ENCODE measurements at places on chromosomes 3 and 15.

DNA sequence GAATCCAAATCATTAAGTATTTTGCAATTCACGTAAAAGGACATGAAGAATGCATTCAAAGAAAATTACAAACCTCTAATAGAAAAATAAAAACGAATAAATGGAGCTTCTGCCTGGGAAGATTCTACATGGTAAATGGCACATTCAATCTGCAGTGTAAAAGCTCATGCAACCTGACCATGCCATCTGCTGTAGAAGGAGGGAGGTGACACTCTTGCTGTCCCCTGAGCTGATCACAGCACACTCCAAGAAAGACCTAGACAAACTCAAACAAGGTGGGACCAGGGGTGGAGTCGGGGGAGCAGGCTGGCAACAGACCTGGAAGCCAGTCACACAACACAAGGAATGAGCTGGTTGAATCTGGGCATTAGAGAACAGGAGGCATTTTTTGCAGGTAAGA is 101.8 kb downstream of the BDH1 start:
- no peak for DNase-seq

GRCh38 chr3:177523872-177524438 is 326.7 kb upstream of the TBL1XR1 start:
- DNase-seq: no peak

DNA sequence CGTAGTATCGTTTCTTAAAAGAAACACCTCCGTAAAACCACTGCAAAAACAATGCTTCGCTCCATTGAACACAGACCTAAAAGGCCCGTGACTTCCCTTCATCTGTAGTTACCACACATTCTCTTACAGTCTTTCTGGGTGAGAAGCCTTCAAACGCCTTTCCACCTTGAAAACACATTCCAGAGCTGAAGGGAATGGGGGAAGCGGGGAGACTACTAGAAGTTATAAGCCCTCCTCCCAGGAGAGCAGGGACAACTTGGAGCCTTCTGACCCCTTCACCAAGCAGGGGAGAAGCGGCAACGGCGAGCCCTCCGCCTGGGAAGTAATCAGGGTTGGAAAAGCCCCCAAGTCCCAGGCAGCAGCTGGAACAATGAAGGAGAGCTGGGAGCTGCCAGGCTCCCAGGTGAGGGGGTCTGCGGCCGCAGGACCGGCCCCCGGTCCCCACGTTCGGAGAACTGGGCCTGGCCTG is 461 bp downstream of the SECISBP2L start:
- DNase-seq: no peak

DNA sequence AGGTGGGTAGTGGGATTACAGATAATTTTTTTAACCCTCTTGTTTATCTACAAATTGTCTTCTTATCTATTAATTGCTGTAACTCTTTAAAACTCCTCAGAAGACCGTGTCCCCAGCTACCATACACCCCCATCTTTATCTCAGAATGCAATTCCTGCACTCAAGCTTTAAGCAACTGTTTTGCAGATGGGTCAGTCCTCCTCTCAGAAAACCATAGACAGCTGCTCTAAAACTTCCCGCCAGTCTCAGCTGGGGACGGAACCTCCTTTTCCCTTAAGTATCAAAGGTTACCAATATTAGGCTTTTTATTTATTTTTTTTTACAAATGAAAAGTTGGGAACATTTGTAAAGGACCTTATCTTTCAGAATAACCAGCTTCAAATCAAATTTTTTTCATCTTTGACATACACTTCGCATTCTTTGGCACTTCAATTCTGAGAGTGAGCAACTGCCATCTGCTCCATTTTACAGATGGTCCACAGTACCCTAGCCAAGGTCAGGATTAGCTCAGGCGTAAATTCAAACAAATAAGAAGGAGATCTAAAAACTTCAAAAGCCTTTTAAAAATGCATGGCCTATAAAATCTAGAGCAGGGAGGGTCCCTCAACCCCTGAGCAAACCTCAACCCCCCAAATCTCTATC is 1.3 kb downstream of the GATM start:
- DNase-seq: no peak

- DNase-seq: no peak
These were observed 1.5 kb downstream of the CDC25A start for GRCh38 chr3:48186631-48187300.

GRCh38 chr3:150077581-150078247 is 107.0 kb upstream of the PFN2 start:
- DNase-seq: no peak

- no peak for DNase-seq
These were observed 140.9 kb upstream of the IQSEC1 start for GRCh38 chr3:13213911-13214846.

GRCh38 chr3:149511040-149511626 is 36.6 kb downstream of the TM4SF4 start:
- no peak for DNase-seq

DNA sequence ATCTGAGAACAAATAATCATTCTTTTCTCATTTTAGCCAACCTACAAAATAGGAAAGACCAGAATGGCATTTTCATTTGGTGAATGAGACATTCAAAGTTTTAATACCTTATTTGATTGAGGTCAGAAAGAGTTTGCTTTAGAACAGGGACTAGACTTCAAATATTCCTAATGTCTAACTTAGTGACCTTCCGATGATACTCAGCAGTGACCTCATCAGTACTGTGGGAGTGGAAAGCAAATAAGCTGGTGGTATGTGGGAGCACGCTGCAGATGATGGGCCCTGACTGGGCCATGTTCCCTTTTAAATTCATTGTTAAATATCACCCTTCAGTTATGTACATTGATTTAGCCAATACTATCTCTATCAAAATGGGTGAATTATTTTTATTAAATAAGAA is 223.3 kb downstream of the P3H2 start:
- no peak for DNase-seq

DNA sequence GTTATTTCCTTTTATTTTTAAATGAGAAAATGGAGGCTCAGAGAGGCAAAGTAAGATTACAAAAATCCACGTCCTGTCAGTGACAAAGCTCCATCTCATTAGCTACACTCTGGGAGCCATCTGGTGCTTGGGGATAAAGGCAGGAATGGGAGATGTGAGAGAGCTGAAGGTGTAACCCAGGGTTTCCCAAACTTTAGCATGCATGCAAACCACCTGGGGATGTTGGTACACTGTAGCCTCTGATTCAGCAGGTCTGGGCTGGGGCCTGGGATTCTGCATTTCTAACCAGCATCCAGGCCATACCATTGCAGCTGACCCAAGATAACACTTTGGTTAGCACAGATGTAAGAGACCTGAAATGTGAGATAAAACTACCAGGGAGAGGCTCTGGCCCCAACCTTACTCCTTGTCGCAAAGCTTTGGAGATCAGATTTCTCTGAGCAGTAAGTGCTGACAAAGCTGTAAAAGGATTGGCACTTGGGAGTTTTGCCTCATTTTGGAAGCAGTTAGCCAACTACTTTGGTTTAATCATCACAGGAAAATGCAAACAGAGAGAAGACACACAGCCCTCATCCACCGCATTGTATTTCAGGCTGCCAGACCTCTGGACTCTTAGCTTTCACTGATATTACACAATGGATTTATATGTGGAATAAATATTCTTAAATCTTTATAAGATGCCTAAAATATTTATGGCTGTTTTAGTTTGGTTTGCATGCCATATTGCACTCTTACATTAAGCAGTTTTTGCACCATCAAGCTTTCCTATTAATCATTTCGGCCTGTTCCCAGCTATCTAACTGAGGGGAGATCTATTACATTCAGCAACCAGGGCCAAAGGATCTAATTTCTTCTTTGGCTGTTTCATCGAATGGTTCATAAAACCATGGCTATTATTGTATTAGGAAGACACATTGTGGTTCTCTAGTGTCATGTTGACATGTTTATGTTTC is 263.0 kb downstream of the EBLN2 start:
- DNase-seq: no peak

DNA sequence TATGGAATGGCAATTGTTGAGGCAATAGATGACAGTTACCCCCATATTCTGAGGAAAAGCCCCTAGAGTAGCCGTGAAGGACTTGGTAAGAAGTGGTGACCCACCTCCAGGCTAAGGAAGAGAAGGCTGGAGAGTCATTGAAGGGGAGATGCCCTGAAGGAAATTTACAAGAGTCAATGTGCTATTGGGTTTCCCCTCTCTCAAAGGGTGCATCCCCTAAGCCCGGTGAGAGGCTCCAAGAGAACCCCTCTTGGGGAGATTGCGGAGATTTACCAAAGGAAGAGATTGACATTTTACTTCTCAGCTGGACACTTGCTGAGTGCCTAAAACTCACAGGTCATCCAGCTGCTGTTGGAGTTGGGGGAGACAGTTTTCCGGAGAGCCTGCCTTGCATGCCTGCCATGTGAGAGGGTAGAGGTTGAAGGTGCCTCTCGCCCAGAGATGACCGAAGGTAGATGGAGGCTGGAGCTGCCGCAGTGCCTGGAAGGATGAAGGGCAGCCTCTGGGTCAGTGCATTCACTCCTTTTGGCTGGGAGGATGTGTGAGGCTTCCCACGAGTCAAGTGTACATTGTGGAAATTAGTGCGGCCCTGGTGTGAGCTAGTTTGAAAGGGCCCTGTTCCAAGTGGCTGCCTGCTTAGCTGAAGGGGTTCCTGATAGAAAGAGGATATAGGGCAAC is 30.7 kb downstream of the MESD start:
- DNase-seq: no peak

DNA sequence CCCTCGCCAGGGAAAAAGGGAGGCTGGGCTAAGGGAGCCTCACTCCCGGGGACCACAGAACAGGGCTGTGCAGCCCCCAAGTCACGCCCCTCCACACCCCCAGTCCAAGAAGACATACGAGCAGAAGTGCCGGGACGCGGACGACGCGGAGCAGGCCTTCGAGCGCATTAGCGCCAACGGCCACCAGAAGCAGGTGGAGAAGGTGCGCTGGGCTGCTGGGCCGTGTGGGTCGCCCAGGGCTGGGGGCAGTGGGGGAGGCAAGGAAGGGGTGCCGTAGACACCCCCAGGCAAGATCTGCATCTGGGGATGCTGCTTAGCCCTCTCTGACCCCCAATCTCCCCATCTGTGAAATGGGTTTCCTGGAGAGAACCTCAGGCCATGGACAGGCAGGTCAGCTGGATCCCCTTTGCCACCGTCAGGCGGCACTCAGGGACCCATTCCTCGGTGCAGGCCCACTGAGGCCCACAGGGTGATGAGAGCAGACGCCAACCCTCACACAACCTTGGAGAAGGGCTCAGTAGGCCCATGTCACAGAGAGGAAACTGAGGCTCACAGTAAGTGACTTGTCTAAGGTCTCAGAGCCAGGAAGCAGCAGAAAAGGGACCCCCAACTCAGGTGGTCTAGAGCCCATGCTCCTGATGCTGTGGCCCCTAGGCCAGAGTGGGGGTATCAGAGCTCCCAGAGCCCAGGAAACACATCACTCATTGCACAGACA is 33.7 kb downstream of the PSTPIP1 start:
- no peak for DNase-seq
